ENCODE measurements at places on chromosomes 2 and 18. TPM values are rescaled to one million over a fixed set of nuclear protein-coding genes. Genes with fewer than 3 reads are reported as not detected.

- peak; percentile 6 for DNase-seq
Measured at GRCh38 chr2:97005353-97005752, 19.0 kb upstream of the FAM178B start.

- no peak for DNase-seq
Measured at GRCh38 chr18:62396381-62396780, 71.3 kb downstream of the TNFRSF11A start.

DNA sequence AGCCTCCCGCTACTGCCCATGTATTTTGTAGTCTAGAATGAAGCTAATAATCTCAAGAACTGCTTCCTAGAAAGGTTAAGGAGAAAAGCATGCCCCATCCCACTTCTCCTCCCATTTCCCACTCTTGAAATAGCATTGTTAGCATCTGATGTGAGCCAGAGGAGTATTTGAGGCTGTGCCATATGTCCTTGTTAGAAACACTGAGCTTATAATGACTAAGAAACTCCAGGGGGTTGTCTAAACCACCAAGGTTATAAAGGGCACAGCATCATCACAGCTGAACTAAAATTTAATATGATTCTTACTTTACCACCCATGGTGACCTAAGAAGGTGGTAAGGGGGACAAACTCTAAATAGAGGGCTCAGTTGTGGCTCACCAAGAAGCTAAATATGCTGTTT is 16.6 kb downstream of the TSPYL6 start:
- peak; percentile 91 for DNase-seq

GRCh38 chr2:162480067-162480466 is 136.1 kb downstream of the GCA start:
- peak; percentile 57 for DNase-seq

- DNase-seq = no peak
Measured at GRCh38 chr2:24621779-24622538, 130.9 kb downstream of the NCOA1 start.

DNA sequence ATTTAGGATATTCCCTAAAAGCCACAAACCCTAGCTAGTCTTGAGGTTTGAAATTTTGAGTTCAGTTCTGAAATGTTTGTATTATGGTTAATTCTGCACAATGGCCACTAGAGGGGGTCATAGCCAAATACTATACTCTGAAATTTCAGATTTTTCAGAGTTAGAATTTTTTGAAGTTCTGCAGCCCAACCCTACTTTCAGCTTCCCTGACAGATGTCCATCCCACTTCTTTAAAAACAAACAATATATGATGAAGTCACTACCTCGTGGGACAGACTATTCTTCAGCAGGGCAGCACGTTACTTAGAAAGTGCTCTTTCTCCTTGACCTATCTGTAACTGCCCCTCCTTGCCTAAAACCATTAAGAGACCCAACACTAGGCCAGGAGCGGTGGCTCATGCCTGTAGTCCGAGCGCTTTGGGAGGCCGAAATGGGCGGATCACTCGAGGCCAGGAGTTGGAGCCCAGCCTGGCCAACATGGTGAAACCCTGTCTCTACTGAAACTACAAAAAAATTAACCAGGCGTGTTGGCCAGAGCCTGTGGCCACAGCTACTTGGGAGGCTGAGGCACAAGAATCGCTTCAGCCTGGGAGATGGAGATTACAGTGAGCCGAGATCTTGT is 48.2 kb upstream of the PAPOLG start:
- peak; percentile 32 for DNase-seq

GRCh38 chr2:76197842-76198448 is 487.2 kb upstream of the GCFC2 start:
- peak; percentile 76 for DNase-seq

- no peak for DNase-seq
Measured at GRCh38 chr2:113981404-113982134, 91.7 kb downstream of the ACTR3 start.

- no peak for DNase-seq
Measured at GRCh38 chr18:49980896-49981295, 167.6 kb upstream of the ACAA2 start.

GRCh38 chr18:2932247-2933181 is 80.4 kb downstream of the LPIN2 start:
- peak; percentile 60 for DNase-seq

DNA sequence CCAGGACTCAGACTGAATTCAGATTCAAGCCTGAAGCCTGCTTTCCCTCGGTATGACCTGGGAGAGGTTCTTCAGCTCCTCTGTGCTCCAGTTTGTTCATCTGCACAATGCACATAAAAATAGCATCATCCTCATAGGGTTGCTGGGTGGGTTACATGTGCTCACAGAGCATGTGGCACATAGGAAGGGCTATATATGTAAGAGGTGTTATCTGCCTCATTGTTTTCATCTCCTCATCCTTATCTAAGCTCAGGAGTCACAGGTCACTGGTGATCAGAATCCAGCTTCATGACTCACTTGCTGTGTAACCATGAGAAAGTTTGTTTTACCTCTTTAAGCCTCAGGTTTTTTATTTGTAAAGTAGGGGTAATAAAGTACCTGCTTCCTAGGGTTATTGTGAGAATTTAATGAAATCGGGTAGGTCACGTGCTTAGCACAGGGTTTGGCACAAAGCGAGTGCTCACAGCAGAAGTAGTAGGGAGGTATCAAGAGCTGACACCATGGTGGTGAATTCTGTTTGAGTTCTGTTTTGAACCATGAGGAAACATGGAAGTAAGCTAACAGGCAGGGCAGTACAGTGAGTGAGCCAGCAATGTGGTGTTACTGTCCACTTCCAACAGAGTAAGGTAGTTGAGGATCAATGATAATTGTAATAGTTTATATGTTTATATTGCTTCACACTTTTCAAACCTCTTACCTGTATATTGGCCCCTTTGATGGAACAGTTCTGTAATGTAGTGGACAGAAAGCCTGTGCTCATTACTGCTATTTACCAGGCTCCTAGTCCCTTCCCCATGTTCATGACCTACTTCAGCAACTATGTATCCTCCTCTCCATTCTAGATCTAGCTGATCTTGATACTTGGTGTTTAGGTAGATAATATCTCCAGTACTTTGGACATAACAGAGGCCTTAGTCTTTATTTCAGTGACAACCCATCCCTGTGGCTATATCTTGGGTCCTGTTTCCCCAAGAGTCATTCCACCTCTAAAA is 141.4 kb upstream of the LTBP1 start:
- peak; percentile 62 for DNase-seq

DNA sequence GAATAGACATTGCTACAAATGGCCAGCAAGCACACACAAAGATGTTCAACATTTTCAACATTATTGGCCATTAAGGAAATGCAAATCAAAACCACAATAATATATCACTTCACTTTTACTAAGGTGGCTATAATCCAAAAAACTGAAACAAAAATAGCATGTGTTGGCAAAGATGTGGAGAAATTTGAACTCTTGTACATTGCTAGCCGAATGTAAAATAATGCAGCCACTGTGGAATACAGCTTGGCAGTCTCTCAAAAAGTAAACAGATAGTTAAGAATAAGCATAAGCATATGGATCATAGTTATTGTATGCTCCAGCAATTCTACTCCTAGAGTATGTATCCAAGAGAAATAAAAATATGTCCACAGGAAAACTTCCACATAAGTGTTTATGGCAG is 192.5 kb downstream of the EN1 start:
- DNase-seq = no peak

DNA sequence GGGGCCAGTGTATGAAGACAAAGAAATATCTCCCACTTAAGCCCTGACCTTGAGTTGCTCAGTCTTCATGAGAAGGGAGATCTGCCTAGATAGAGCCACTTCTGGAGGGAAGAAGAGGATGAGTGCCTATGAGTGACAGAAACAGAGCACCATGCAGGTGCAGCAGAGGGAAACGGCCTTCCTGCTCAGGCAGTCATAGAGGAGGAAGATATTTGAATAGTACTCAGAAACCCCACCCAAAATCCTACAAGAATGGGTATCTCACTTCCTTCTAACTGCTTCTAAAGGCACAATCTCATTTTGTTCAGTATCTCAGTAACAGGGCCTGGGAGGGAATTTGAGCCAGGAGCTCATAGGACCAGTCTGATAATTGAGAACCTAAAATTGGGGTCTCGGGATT is 339.3 kb downstream of the ALK start:
- no peak for DNase-seq

- no peak for DNase-seq
Measured at GRCh38 chr18:62808123-62808522, 92.8 kb downstream of the PHLPP1 start.

- no peak for DNase-seq
Measured at GRCh38 chr2:176189681-176190641, 1.5 kb downstream of the HOXD1 start.

DNA sequence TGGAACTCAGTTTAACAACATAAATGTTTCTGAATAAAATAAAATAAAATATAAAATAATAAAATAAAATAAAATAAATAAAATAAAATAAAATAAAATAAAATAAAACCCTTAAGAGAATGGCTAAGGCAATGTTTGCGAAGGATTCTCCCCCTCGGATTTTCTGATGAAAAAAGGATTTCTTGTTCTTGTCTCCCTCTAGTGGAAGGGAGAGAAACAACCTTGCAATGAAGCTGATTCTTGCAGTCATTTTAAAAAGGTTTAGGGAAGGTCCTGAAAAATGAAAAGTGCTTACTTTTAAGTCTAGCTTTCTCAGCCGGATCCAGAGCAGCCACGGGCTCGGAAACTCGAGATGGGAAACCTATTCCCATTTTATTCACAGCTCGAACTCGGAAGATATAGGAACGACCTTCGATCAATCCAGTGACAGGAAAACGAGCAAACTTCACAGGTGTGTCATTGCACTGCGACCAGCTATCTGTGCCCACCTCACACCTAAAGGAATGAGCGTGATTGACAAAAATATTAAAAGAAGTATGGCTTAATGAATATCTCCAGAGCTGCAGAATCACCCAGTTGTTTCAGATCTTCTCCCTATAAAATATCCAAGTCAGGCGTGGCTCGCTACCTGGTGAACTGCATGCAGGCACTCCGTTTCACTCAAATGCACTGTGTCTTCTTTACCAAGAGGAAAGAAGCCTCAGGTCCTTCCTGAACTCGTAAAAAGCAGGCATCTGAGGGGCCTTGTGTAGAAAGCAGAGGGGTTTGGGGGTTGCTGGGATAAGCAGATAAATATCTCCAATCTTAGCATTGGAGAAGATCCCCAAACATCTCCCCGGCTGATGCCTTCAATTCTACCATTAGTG is 68.1 kb downstream of the MYOM1 start:
- peak; percentile 19 for DNase-seq

DNA sequence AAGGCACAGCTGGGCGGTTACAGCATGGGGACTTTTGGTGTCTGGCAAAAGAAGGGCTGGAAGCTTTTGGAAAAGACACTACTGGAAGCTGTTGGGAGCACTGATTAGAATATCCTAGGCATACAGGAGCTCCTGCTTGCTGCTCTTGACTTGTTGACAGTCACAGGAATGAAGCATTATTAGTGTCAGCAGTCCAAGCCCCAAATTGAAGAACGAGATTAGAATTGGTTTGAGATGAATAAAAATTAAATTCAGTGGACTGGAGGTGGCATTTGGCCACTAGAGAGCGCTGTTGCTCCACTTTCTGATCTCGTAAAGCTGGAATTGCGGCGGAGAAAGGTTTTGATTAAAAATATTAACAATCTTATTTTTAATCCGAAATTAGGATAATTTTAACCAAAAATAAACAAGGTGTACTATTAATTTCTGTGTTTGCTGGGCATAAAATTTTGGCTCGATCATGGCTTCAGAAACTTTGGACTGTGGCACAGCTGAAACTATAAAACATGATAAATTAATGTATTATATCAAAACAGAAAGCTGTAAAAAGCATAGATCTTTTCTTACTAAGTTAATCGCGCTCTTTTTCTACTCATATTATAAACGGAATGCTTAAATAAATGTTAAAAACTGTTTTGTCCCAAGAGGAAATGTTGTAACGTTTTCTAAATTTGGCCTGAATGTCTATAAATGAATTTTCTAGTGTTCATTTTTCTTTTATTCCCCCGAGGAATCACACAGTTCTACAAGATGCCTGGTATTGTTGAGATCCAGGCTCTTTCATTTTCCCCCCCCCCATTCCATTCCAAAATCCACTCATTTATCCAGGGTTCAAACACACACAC is 2.4 kb upstream of the HOXD8 start:
- peak; percentile 53 for DNase-seq

DNA sequence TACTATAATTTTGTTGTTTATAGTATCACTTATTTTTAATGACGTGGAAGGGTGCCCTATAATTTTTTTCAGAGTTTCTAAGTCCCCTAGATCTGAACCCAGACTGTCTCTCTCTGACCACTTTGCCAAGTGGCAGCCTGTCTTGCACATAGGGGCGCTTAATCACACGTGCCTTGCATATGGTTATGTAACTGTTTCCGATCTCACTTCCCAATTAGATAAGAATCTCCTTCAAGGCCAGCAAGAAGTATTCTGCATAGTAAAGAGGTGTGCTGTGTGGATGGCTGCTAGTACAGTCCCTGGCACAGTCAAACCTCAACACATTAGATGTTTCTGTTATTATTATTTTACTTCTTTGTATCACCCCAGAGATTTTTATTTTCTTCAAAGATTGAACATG is 197.8 kb upstream of the SIX2 start:
- no peak for DNase-seq

- no peak for DNase-seq
Measured at GRCh38 chr2:28232295-28232694, 160.4 kb upstream of the FOSL2 start.

Gene REG3A
- total RNA-seq = not detected

Gene DNAH6
- total RNA-seq = 0.02 TPM

Gene GPD2
- total RNA-seq = 114 TPM

Gene ECEL1
- total RNA-seq = not detected

Gene KCNE4
- not detected for total RNA-seq

Gene RASGRP3
- total RNA-seq = 30.6 TPM

Gene REEP1
- total RNA-seq = 7.8 TPM
